Left lung (tissue), 14 donors: ENCODE measurements at places on chromosomes 7 and 10.

GRCh38 chr10:110574420-110574819 is 6.9 kb downstream of the SMC3 start:
- no peak for DNase-seq

GRCh38 chr10:120749856-120750566 is 101.2 kb upstream of the WDR11 start:
- DNase-seq = no peak

- no peak for DNase-seq
These were observed 16.9 kb downstream of the MEOX2 start for GRCh38 chr7:15669443-15670090.

GRCh38 chr10:130935128-130935439 is 376.4 kb downstream of the TCERG1L start:
- no peak for DNase-seq

DNA sequence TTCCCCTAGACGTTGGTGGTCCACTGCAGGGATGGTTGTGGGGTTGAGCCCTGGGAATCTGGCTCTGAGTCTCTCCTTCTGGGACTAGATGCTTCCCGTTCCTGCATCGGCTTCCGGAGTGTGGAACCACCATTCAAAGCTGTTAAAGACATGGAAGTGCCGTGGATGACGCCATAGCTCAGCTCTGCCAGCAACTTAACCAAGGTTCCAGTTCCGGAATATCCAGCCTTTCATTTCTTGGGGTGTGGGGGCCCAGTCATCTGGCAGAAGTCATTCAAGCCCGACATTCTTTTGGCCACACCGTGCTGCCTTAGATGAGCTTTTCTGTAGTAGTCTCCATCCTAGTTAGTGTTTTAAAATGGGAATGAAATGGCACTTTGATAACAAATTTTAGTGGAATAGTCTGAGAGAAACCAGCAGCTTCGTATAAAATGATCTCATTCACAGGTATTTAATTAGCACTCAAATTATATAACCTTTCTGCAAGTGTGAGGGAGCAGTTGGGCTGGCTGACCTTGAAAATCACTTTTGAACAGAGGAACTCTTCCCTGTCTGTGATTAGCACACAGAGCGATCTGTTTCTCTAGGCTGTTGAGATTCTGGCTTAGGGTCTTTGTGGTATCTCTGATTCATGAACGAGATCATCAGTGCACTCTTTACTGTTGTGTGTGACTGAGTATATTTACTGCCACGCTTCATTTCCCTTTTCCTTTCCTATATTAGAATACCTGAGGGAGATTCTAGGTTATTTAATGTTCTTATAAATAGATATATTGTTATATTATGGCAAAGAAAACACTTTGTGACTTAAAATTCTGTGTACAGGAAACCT is 19.9 kb downstream of the LMTK2 start:
- no peak for DNase-seq

- no peak for DNase-seq
These were observed 201.1 kb downstream of the GLRX3 start for GRCh38 chr10:130337305-130337640.

GRCh38 chr10:21100190-21100589 is 203.1 kb upstream of the NEBL start:
- no peak for DNase-seq

DNA sequence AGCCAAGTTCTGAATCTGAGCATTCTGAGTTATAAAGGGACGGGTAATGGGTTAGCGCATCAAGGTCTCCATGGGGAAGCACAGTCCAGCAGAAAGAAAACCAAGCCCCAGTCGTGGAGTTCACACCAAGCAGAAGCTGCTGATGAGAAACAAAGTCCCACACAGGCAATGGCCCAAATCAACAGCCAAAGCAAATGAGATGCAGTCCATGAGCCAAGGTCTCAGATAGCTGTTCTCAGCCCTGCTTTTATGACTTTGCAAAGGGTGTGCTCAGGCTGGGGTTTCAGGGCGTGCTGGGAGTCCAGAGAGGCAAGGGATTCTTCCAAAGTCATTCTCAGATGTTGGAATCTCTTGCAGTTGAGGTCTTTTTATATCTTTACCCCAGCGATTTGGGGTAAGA is 32.0 kb downstream of the THNSL1 start:
- no peak for DNase-seq
